ENCODE measurements at places on chromosomes 4 and X.

- DNase-seq = no peak
Observed at GRCh38 chrX:119482041-119482440, 13.8 kb downstream of the SLC25A5 start.

GRCh38 chr4:119661231-119661630 lies 32.6 kb upstream of the PDE5A start:
- DNase-seq = no peak

DNA sequence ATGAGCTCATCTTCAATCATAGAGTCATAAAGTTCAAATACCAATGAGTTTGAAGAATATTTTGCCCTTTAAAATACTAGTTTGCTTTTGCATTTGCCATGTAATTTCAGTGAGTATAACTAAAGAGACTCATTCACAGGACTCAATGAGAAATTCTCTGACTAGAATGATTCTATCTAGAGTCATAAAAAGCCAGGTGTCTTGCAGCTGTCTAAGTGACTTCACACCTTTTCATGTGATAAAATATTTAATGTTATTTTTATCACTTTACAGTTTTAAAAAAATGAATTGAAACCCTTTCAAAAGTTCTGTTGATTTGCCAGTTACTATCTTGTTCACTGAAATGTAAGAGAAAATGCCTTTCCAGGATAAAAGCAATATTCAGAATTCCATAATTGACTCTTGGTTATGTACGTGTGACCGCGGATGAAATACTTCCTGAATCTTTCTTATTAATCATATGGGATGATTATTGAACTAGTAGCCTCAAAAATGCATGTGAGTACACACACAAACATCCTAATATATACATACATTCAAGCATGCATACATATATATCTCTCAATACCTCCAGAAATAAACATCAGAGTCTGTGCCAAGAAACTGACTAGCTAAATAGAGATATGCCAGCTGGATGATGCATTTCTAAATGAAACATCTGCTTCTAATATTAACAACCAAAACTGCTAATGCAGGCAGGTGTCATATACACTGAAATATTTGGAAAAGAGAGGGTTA lies 87.0 kb downstream of the GABRB1 start:
- DNase-seq = peak; percentile 81

- no peak for DNase-seq
Observed at GRCh38 chr4:78213218-78213617, 156.1 kb downstream of the FRAS1 start.

DNA sequence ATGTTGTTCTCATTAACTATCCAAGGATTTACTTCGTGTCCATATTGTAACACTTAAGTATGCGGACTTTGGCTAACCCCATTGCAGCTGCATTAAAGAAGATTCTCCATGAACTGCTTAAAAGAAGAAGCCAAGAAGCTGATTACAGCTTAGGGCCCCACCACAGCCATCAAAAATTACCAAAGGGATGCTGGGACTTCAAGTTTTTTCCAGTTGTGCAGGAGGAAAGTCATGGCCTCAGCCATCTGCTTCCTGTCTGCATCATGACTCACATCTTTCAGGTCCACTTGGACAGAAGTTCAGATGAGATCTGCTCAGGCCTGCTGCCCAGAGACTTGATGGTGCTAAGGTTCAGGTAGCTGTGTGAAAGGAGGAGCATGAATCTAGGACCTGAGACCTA lies 38.8 kb upstream of the CAPN6 start:
- DNase-seq = no peak

GRCh38 chr4:165784672-165785071 lies 88.4 kb upstream of the TLL1 start:
- no peak for DNase-seq

DNA sequence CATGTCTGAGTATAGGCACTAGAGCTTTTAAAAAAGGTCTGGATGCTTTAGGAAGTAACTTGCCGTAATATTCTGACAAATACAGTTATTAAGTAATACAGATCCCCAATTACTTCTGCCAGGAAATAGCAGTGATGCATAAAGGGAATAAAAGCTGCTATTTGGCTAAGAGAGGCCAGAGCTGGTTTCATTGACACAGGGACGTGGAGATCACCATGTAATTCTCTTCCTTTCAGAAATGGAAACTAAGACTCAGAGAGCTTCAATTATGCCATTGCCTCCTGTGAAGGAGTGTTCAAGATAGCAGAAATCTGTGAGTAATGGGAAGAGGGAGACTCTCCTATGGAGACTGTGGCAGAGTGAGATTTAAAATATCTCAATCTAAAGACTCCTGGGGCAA lies 238.1 kb downstream of the SLITRK2 start:
- no peak for DNase-seq

- no peak for DNase-seq
Observed at GRCh38 chrX:69140837-69141236, 24.4 kb downstream of the PJA1 start.

DNA sequence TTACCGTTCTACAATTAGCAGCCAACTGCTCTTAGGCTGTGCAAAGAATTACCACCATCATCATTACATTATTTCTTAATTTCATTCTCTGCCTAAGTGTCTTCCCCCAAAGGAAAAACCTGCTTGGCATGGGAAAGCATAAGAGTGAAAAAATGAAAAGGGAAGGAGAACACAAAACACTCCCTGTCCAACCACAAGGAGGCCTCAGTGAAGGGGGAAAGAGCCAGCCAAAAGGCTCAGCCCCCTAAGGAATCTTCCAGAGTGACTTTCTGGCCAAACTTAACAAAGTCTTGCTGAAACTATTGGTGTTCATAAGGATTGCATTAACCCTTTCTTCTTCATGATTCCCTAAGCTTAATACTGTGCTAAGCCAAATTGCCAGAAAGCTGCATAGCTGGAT lies 287.4 kb downstream of the SMARCA1 start:
- no peak for DNase-seq

DNA sequence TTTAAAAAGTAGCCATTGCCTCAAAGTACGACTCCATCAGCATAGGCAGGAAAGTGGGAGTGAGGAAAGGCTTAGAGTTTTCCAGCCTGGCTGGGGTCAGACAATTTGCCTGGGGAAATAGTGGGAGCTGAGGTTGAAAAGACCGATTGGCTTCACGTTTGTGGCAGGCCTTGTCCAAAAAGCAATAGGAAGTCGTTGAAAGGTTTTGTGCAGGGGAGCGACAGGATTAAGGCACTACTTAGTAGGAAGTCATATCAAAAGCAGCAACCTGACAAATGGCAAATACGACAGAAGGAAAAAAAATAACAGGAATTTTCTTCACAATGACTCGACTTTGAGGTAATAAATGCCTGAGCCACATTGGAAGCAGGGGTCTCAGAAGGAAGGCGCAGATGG lies 691 bp upstream of the EREG start:
- DNase-seq = no peak

- no peak for DNase-seq
Observed at GRCh38 chrX:39616098-39616729, 481.5 kb downstream of the BCOR start.

DNA sequence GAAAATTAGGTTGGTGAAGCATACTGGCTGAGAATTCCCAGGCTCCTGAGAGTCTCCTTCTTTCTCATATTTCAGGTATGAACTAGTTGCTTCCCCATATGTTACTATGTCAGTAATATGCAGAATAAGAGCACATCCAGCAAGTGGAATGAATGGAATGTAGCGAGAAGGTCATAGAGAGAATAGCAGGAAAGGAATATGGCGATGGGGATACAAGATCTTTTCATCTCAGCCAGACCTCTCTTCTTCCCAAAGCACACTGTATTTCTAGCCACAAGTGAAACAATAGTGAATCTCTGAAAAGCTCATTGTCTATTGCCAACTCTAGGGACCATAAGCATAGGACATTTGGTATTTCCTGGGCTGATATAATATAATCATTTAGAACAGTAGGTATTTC lies 54.6 kb upstream of the MMAA start:
- no peak for DNase-seq

DNA sequence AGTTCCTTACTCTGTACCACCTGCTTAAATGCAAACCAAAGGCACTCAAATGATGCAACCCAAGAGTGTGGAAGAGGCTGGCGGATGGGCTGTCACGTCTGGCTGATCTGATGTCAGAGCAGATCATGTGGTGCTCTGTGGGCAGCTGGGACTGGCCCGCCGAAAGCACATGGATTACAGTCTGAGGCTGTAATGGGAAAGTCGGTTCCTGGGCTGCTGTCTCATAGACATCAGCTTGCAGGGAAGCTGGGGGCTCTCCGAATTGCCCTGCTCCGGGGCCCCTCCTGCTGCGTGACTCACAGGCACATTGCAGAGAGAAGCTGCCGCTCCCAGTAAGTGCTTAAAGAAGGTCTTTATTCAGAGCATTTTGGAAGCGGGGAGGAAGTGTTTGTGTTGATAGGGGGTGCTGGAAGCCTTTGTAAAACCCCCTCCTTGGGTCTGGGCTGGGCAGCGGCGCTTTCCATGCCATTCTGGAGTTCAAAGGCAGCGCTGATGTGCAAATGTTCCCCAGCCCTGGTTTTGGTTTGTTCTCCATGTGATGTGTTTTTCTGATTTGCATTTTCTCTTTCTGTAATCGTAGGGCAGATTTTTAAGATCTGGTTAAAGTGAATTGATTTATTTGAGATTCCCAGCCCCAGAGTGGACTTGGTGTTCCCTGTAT lies 181.1 kb downstream of the LARP7 start:
- peak; percentile 81 for DNase-seq

GRCh38 chrX:103628386-103629317 lies at the start of gene TCEAL1:
Gene TCEAL1 (plus strand): TSS chrX:103628975. CDS start chrX:103629917, 942 bp downstream.
- peak; percentile 27 for DNase-seq

DNA sequence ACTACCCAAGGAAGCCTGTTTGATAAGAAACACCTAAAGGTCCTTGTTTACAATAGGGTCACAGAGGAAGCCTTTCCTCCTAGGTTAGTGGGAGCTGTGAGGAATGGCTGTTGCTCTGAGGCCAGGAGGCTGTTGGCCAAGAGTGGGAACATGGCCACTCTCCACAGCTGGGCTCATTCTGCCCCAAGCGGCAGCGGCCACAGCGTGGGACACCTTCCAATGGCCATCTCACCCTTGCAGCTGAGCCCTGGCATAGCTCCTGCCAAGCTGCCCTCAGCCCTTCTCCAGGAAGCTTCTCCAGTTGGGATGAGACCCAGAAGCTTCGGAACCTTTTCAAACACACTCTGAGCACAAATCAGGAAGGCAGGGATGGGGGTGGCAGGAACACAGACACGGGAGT lies 111.8 kb upstream of the MAP3K15 start:
- DNase-seq = no peak

GRCh38 chr4:36325926-36326325 lies 44.5 kb downstream of the DTHD1 start:
- no peak for DNase-seq

DNA sequence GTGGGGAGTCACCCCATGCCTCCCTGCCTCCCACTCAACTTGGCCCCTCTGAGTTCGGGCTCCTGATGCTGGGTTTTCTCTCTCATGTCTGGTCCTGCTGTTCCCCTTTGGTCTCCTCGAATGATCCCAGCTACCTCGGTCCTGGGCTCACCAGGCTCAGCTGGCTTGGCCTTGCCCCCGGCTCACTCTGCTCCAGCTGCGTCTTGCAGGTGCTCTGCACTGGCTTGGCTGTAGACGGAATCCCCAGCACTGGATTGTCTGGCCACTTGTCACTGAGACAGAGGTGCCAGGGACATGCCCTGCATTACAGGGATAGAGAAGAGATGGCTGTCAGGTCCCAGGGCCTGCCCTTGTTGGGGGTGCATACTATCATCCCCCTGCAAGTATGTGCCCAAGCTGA lies 41.6 kb upstream of the NYX start:
- DNase-seq = no peak

DNA sequence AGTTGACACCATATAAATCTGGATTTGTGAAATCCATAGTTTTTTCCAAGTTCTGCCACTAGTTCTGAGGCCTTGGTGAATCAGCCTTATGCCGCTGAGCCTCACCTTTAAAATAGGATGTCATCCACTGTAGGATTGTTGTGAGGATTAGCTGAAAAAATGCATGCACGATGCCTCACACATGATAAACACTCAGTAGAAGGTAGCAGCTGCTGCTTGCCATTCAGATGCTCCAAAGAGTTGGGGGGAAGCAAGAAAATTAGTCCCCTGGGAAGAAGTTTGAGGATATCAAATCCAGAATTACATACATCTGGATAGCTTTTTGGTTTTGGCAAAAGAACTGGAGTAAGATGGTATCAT lies 7.4 kb downstream of the MMAA start:
- peak; percentile 32 for DNase-seq

GRCh38 chr4:48329193-48329592 lies 12.1 kb upstream of the SLAIN2 start:
- no peak for DNase-seq

GRCh38 chr4:23392860-23393458 lies 496.9 kb downstream of the PPARGC1A start:
- no peak for DNase-seq

DNA sequence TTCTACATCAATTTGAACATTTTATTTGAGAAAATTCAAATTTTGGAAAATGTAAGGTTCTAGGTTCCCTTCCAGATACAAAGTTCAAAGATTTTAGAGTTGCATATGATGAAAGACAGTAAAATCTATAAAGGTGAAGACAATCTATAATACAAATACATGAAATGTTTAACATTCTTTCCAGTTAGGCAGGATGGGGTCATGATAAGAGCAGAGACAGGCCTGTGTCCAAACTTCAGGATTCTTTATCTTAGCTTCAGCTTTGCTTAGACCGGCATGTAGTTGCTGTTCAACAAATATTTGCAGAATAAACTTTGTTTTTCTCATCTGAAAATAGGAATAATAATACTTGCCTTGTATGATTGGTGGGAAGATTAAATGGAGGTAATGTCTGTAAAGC lies 4.5 kb upstream of the RPS6KA3 start:
- no peak for DNase-seq

GRCh38 chr4:150116506-150116905 lies 38.3 kb downstream of the DCLK2 start:
- no peak for DNase-seq
